ENCODE measurements at places on chromosomes 12 and 14.

DNA sequence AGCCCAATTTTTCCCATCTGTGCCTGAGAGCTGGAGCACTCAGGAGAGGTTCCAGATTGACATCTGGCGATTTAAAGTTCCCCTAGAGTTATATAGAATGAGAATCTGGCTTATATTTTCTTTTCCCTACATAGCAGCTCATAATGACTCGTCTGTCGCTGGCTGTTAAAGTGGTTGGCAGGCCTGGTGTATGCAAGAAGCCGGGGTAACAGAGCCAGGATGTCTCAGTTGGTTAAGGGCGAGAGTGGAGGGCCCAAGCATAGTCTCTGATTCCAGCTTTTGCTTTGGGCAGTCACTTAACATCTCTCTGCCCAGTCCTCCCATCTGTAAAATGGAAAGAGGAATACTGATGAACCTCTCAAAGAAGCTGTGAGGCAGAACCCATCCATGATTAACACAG, 751.6 kb downstream of the NOVA1 start:
- no peak for DNase-seq

- DNase-seq, result no peak
Measured at GRCh38 chr14:95664546-95664945, 21.7 kb upstream of the TCL1B start.

GRCh38 chr14:99815696-99816095, 22.5 kb downstream of the EML1 start:
- DNase-seq, result no peak

DNA sequence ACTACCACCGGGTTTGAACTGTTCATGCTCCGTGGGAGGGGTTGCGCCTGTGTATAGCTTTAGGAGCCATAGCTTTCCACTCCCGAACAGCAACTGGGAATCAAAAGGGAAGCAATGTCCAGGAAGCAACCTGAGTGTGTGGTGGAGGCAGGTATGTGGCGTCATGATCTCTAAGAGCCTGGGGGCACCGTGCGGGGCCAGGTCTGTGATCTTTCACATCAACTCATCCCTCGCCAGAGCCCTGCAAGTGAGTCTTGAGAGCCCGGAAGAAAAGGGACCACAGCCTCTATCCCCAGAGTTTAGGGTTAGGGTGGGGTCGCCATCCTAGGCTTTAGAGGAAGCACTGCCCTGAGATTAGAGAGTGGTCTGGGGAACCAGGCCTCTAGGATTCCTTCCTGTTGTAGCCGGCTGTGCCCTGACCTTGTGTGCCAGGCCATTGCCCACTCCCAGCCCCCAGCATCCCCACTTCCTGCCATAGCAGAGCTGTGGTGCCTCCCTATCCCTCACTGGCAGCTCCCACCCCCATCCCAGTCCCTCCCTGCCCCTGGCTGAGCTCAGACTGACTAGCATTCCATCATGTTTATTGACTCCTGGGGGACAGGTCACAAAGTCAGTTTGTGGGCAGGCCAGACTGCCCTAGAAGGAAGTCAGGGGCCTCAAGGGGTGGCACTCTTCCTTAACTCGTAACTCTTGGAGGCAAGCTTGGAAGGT, 745 bp upstream of the ADCY4 start:
- DNase-seq, result no peak

DNA sequence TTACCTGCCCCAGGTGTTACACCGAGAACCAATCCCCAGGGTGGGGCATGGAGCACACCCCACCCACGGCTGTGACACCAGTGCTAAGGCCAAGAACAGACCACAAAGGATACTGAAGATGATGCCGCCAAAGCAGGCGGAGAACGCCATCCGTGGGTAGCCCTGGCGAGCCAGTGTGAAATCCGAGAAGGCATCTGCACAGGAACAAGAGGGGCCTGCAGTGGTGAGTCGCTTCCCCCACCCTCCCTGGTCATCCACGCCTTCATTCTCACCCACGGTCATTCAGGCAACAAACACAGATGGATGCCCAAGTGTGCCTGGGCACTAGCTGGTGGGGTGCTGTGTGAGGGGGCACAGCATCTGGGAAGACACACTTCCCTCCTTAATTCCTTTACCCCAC, 28.5 kb downstream of the SLC8B1 start:
- DNase-seq, result no peak

DNA sequence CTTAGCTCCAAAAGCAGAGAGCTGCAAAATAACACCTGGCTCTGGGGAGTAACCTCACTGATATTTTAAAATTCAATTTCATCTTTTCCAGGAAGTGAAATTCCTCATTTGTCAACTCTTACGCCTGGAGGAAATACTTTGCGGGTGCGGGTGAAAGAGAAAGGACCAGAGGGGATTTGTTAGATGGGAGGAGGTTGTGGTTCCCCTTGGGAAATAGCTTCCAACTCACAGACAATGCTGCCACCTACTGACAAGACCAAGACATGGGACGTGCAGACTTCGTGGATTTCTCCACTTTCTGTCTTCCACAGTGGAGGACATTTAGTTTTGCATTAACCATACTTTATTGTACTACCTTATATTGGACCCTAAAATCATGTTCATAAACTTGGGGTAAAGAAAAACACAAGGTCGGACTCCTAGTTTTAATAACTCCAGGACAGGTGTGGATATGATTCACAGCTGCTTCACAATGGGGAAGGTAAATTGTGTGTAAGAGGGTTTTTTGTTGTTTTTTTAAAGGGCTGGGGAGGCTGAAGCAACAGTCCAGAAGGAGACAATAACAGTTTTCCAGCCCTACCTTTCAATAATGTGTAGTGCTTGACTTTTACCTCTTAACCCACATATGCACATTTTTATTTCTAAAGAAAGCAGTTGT, 10.8 kb downstream of the FBXL14 start:
- peak; percentile 89 for DNase-seq

- no peak for DNase-seq
Measured at GRCh38 chr12:60279221-60279620, 683.4 kb downstream of the SLC16A7 start.

GRCh38 chr14:36988989-36989388, 183.4 kb downstream of the SLC25A21 start:
- DNase-seq, result peak; percentile 2

Data from lung (tissue), 17 donors.